Uterus (tissue), 4 donors: ENCODE measurements at places on chromosomes 4 and X. TPM values are rescaled to one million over a fixed set of nuclear protein-coding genes. Genes with fewer than 3 reads are reported as not detected.

Gene STOX2
- total RNA-seq = 18.2 TPM

Gene TAF1
- total RNA-seq = 66.5 TPM

Gene KLHL2
- 18.4 TPM for total RNA-seq

Gene BGN
- total RNA-seq = 60.0 TPM

DNA sequence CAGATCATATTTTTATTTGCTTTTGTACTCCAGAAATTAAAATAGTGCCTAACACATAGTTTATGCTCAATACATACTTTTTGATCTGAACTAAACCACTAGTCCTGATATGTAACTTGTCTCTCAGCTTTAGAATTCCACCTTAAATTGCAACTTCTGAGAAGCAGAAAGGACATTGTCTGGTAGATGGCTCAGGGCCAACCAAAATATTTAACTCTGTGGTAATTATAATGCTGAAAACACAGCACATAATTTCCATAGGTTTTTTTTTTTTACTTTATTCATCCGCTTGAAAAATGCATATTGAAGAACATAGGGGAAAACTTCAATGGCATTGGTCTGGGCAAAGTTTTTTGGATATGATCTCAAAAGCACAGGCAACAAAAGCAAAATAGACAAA, 59.3 kb downstream of the AREG start:
- no peaks in the 10 kb centered on the region for H3K4me1 ChIP-seq
- DNase-seq = no peak
- no peaks in the 10 kb centered on the region for H3K36me3 ChIP-seq
- H3K4me3 ChIP-seq = no peak overlapping the region

DNA sequence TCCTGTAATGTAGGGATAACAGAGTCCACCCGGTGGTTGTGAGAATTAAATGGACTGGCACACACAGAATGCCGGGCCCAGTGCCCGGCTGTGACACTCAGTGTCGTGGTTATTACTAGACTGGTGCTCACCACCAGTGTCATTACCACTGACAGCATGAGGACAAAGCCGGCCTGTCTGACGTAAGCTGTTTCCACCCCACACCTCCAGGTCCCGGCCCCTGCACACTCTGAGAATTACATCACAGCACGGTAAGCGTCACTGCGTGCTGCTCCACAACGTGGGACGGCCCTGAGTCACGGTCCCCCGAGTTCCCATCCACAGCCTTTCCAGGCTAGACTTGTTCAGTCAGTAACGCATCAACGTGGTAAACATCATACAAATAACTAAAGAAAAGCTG, 22.9 kb downstream of the FAT1 start:
- peak overlapping the region; percentile 60 for H3K27ac ChIP-seq
- no peaks in the 10 kb centered on the region for H3K27me3 ChIP-seq
- no peak for DNase-seq
- H3K4me1 ChIP-seq = peaks cover 16% of the 10 kb centered on the region

DNA sequence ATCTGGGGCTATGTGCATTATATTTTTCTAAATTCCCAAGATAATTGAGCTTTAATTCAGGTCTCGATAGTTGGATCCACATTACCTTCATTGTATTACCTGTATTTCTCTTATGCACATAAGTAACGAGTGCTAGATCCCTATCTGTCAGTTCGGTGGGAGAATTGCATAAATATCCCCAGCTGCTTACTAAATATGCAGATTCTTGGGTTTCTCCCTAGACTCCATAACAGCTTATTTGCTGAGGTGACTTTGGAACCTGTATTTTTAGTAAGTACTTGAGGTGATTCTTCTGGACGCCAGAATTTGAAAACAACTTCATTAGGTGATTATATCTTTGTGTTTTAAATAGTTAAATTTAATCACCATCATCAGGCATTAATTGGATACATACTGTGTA, 15.0 kb downstream of the UGT8 start:
- no peak overlapping the region for H3K4me3 ChIP-seq
- no peaks in the 10 kb centered on the region for H3K27me3 ChIP-seq
- H3K4me1 ChIP-seq = no peaks in the 10 kb centered on the region
- no peak overlapping the region for H3K27ac ChIP-seq

DNA sequence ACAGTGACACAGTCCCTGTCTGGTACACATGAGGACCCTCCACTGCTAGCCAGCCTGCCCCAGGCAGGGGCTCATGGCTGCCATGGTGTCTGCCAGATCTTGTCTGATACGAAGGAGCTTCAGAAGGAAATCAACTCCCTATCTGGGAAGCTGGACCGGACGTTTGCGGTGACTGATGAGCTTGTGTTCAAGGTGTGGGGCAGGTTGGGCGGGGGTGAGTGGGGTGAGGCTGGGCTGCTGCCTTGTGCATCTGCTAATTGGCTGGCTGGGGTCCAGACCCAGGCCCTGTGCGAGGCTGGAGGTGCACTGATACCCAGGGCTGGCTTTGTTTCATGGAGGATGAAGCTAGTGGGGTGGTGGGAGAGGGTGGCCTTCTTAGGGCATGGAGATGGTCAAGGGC, 13.8 kb downstream of the CCDC22 start:
- no peaks in the 10 kb centered on the region for H3K4me1 ChIP-seq
- no peaks in the 10 kb centered on the region for H3K27me3 ChIP-seq
- H3K4me3 ChIP-seq = no peak overlapping the region
- H3K27ac ChIP-seq = no peak overlapping the region
- DNase-seq = no peak

DNA sequence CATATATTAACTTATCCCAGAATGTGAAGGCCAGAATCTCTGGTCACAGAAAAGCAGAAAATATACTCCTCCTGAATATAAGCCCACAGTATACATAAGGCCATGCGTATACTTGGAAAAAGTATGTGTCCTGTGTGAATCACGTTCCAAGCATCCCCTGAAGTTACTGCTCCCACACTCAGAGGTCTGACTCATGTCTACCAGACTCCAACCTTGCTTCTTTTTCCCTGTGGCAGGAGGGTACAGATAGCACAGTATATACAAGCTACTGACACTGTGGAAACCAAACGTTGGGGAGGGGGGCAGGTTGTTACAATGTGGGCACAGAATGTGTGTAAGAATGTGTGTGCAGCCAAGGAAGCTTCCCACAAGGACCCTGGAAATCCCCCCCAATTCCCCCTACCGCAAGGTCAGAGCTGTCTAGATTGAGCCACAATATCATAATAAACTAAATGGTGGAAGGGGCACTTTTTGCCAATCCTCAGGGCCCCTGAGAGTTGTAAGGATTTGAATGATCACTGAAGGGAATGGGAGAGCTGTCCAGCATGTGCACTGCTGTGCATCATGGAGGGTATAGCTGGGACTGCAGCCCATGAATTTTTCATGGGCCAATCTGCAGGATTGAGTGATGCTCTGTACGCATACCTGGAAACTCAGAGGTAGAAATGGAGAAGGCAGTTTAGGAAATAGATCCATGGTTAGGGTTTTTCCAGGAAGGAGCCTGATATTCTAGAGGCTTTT, 7.4 kb upstream of the RELL1 start:
- H3K36me3 ChIP-seq = no peaks in the 10 kb centered on the region
- no peak for DNase-seq
- H3K4me1 ChIP-seq = no peaks in the 10 kb centered on the region
- H3K27ac ChIP-seq = no peak overlapping the region
- H3K27me3 ChIP-seq = no peaks in the 10 kb centered on the region
- no peak overlapping the region for H3K4me3 ChIP-seq

- no peaks in the 10 kb centered on the region for H3K36me3 ChIP-seq
- peak overlapping the region; percentile 72 for H3K27ac ChIP-seq
- H3K4me1 ChIP-seq = peaks cover 13% of the 10 kb centered on the region
- DNase-seq = no peak
These were observed 17.0 kb downstream of the PDGFC start for GRCh38 chr4:156954587-156954986.

- no peaks in the 10 kb centered on the region for H3K4me1 ChIP-seq
- H3K27ac ChIP-seq = no peak overlapping the region
- H3K36me3 ChIP-seq = no peaks in the 10 kb centered on the region
- no peaks in the 10 kb centered on the region for H3K27me3 ChIP-seq
- no peak for DNase-seq
These were observed 764.5 kb upstream of the TENM3 start for GRCh38 chr4:181478656-181479055.

DNA sequence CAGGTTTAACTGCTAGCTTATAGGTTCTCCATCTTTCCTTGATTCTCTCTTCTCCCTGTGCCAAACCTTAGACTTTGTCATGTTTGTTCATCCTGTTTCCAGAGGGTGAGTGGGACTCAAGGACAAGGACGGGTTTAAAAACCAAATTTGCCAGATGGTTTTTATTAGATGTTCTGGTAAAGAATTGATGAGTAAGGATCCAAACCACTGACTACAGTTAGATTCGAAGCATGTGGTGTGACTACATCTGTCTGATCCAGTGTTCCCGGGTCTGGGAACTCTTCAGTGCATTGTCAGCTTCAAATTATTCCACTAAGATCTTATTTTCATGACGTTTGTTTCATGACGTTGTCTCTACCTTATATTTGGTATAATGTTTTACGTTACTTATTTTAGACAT, 37.5 kb downstream of the MTMR1 start:
- H3K4me1 ChIP-seq = no peaks in the 10 kb centered on the region
- no peaks in the 10 kb centered on the region for H3K36me3 ChIP-seq
- no peak overlapping the region for H3K4me3 ChIP-seq
- no peak for DNase-seq
- H3K27me3 ChIP-seq = no peaks in the 10 kb centered on the region

DNA sequence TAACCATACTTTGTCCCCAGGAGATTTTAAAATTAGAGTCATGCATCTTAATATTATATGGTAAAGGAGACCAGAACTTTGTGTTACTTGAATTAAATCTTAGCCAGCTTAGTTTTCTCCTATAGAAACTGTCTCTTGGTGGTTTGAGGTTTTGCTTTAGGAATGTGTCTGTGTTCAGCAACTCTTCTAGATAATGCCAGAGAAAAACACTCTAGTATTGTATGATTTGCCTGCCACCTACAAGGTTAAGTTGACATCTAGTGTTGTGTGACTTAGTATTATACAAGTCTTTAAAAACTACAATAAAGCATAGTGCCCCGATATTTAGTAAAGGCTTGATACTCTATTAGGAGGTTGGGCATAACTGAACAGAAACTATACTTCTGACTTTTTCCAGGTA, 2.1 kb downstream of the UGT8 start:
- no peak overlapping the region for H3K4me3 ChIP-seq
- H3K27me3 ChIP-seq = no peaks in the 10 kb centered on the region
- no peak overlapping the region for H3K27ac ChIP-seq
- H3K36me3 ChIP-seq = no peaks in the 10 kb centered on the region
- no peak for DNase-seq

- no peak overlapping the region for H3K27ac ChIP-seq
- H3K36me3 ChIP-seq = no peaks in the 10 kb centered on the region
- no peaks in the 10 kb centered on the region for H3K4me1 ChIP-seq
These were observed 31.6 kb upstream of the NAP1L5 start for GRCh38 chr4:88729146-88729760.

DNA sequence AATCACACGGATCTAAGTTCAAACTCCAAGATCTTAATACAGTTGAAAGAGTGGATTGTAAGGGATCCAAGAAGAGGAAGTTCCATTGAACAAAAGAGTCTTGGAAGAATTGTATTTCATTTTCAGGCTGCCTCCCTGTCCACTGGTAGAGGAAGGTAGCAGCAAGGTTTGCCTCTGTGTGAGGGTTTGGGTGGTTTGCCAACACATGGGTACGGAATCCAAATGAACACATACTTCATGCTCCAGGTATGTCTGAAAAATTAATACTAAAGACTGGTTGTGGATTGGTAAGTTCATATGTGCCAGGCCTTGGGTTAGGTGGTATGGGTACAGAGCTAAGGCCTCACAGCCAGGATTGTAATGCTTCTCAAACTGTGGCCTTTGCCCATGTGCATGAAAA, 523.6 kb upstream of the BOD1L1 start:
- no peak overlapping the region for H3K27ac ChIP-seq
- no peak for DNase-seq
- no peaks in the 10 kb centered on the region for H3K4me1 ChIP-seq
- no peaks in the 10 kb centered on the region for H3K27me3 ChIP-seq

DNA sequence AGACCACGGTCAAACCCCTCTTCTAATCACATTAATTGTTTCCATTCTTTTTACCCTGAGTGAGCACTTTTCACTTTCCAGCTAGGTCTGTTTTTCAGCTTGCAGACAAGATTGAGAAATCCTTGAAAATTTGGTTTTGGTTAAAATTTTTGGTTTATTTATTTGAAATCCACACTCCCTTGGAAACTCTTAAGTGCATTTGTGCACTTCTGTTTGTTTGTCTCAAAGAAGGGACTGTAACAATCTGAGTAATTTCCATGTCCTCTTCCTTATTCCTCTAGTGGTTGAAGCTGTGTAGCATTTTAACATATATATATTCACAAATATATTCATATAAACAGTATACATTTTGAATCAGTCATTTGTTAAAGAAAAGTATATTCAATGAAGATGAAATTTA, 333.3 kb downstream of the ANK2 start:
- no peak for DNase-seq
- H3K27me3 ChIP-seq = no peaks in the 10 kb centered on the region
- H3K36me3 ChIP-seq = no peaks in the 10 kb centered on the region
- no peak overlapping the region for H3K4me3 ChIP-seq
- no peaks in the 10 kb centered on the region for H3K4me1 ChIP-seq
